H7 (cell line): ENCODE measurements at places on chromosomes 1 and 21. TPM values are rescaled to one million over a fixed set of nuclear protein-coding genes. Genes with fewer than 3 reads are reported as not detected.

LCE3D gene
- total RNA-seq = not detected in 2 replicates

VCAM1 gene
- total RNA-seq = not detected in 2 replicates

DNA sequence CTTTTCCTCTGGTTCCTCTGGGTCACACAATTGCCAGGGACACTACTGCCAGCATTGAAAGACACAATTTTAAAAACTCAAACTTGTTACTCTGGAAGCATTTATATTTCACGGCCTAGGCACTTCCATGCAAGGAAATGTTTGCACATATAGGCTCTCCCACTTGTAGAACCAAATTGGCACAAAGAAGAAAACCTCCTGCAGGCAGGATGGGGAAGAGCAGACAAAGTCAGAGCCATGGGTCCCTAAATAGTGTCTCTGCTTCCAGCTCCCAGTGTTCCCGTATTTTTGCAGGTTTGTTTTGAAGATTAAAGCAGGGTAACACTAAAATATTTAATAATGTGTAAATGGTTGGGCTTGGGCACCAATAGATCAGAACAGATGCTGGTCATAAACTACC is 19.0 kb upstream of the ADGRL2 start:
- no peak for DNase-seq

GRCh38 chr1:203931953-203932352 is 70.6 kb downstream of the SNRPE start:
- DNase-seq = no peak
